ENCODE measurements at places on chromosomes 7 and 10.

- no peak for DNase-seq
These were observed 298.6 kb downstream of the EXOC4 start for GRCh38 chr7:133551466-133551865.

- DNase-seq, result no peak
These were observed 699 bp downstream of the NRAP start for GRCh38 chr10:113663142-113663541.

DNA sequence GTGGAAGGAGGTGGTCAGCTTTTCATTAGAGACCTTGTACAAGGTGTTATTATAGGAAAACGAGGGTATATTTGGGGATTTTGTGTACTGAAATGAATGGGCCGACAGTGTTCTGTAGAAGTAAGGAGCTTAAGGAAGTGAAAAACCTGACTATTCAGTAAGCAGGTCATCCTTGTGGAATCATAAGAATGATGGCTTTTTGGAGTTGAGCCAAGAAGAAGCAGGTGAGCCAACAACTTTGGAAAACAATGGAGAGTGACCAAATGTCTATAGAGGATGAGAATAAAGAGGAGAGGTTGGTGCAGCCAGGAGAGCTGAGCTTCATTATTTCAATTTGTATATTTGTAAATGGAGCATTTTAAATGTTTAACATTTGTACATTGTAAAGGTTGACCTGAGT lies 595.7 kb downstream of the CCSER2 start:
- DNase-seq, result no peak

- DNase-seq, result no peak
These were observed 1.7 kb downstream of the NXPH1 start for GRCh38 chr7:8435095-8435494.

GRCh38 chr10:1465418-1465911 lies 271.9 kb downstream of the ADARB2 start:
- no peak for DNase-seq

DNA sequence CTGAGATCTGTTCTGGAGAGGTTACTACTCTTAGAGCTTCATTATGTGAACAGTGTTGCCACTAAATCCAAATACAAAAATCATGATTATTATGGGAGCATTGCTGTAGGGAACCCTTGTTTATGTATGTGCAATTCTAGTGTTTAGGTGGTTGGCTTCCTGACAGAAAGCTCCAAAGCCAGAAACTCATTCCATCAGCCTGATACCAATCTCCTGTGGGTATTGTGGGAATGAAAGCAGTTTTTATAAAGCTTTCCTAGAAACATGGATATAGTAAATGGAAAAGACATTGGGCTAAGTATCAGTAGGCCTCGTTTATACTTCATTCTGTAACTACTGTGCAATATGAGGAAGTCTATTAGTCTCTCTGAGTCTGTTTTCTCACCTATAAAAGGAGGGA lies 6.4 kb downstream of the SDK1 start:
- DNase-seq, result no peak

GRCh38 chr10:125084614-125085257 lies 75.6 kb downstream of the CTBP2 start:
- DNase-seq, result no peak

Measured in non-pigmented ciliary epithelial cell (primary cell).